ENCODE measurements at places on chromosomes 12 and 14.

DNA sequence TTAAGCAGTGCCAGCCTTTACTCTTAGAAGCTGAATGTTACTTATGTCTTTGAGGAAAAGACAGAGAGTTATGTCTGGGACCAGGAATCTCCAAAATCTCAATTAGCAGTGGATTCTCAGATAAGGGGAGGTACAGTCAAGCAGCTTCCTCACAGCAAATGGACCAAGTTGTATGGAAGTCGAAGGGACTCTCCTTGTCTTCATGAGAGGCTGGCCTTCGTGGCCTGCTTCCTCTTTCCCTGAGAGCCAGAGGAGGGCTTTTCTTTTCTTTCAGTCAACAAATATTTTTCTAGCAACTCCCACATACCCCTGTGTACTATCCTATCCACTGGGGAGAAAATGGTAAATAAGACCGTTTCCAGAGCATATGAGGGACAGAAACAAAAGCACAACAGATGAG lies 6.6 kb upstream of the WNT5B start:
- no peak for DNase-seq

DNA sequence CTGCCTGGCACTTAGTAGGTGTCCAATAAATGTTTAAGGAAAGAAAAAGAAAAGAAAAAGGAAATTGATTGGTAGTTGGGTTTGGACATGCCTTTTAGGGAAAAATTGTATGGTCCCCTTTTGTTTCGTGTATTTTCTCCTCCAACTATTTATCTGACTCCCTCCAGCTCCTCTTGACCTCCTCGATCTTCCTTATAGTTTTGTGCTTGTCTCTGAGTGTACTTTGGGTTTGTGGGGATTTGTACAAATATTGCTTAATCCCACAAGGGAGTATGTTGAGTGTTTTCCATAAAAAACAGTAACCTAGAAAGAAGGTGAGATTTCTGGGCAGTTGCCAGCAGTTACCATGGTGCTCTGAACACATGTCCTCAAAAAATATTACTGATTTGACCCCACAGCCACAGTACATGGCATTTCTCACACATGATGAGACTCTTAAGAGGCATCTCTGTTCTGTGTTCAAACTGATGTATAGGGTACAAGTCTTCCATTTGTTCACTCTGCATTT lies 15.7 kb downstream of the PLEKHG7 start:
- no peak for DNase-seq

GRCh38 chr12:39102474-39103209 lies 197.3 kb upstream of the CPNE8 start:
- no peak for DNase-seq

GRCh38 chr14:64092940-64093339 lies 201.2 kb downstream of the ESR2 start:
- DNase-seq: no peak

DNA sequence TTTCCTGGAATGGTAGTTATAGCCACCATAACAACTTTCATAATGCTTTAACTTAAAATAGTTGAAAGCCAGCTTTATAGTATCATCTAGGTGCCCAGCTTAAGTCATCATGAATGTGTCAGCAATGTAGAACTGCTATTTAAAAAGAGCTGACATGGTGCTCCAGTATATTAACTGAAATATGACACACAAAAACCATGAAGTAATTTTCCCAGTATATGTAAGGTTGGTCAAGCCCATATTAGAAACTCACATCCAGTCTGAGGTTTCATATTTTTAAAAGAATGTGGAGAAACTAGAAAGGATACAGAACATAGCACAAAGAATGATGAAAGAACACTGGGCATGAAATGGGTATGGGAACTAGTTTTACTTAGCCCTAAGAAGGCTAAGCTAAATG lies 121.3 kb upstream of the KRAS start:
- no peak for DNase-seq

- no peak for DNase-seq
Observed at GRCh38 chr12:2027351-2027750, 23.1 kb upstream of the DCP1B start.

DNA sequence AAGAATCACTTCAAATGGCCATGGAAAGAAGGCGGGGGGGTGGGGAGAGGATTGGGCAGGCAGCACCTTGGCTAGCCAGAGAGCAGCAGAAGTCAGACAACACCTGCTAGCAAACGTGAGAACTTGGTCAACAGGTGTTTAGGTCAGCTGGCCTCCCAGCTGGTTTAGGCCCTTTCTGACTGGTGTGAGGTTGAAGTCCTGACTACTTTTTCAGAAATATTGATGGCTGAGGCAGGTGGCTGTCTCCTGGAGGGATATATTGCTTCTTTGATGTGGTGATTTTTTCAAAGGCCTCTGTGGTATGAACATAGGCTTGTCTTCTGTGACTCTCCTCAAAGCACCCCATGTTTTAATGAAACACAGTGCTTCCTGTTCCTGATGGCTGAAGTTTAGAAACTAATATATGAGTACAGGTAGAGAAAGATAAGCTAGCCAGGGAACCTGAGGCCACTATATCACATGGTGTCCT lies 238.2 kb upstream of the SSTR1 start:
- DNase-seq: no peak

- no peak for DNase-seq
Observed at GRCh38 chr12:130961921-130962451, 8.3 kb downstream of the ADGRD1 start.

DNA sequence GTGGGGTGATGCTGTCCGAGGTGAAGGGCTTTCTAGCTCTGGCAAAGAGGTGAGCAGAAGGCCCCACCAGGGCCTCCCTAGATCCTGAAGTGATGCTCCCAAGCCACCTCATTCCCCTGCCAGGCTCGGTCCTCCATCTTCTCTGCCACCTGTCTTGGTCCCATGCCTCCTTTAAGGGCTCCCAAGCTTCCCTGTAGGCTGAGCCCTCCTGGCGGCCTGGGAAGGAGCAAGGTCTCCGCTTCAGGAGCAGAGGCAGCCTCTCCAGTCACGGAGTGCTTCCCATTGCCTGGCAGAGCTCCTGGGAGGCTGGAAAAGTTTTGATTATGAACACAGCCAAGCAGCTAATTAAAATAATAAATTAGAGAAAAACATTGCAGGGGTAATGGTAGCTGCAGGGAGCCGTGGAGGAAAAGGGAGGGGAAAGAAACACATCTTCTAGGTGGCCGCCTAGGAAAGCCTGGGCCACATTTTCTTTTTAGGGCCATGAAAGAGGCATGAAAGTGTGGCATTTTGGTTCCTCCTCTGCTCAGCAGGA lies 160.0 kb upstream of the PRMT8 start:
- no peak for DNase-seq
